ENCODE measurements at places on chromosomes 5 and 9.

- no peak for DNase-seq
Observed at GRCh38 chr5:139705655-139706587, 57.8 kb downstream of the CXXC5 start.

DNA sequence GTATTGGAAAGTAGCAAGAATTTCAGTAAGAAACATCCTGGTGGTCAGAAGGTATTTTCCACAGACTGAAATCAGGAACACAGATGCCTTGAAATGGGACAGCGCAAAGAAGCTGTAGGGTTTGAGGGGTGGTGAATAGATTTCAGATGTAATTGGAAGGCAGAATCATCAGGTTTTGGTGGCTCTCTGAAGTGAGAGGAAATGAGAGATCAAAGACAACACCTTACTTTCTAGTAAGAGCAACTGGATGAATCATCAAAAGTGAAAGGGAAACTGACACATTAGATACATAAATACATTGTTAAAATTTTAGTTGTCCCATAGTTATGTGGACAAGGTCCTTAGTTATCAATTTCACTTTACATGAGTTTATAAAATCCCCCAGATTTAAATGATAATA is 188.2 kb upstream of the SLC27A6 start:
- DNase-seq: no peak

GRCh38 chr5:158573829-158574228 is 525.9 kb downstream of the EBF1 start:
- no peak for DNase-seq

DNA sequence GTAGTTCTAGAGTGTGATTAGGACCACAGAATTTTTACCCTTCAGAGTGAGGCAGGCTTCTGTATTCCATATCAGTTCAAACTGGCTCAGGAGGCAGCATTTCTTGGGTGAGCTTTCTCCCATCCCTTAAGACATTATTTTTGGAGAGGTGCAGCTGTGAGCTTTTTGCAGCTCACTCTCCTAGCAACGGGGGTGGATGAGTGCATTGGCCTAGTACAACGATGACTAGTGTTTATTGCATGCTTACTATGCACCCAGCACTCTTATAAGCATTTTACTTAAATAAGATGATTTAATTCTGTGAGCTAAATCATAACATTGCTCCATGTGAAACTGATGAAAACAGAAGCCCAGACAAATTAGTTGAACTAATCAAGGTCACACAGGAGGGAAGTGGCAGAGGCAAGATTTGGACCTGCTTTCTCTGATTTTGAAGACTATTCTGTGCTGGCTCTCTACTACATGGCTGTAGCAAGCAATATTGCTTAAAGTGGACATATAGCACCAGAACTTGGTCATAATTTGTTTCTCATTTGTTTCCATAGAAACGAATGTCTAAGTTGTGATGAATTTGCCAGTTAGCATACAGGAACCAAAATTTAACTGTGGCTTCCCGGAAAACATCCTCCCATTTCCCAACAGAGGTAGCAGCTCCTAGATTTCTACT is 372.1 kb upstream of the RIOK2 start:
- DNase-seq: no peak

DNA sequence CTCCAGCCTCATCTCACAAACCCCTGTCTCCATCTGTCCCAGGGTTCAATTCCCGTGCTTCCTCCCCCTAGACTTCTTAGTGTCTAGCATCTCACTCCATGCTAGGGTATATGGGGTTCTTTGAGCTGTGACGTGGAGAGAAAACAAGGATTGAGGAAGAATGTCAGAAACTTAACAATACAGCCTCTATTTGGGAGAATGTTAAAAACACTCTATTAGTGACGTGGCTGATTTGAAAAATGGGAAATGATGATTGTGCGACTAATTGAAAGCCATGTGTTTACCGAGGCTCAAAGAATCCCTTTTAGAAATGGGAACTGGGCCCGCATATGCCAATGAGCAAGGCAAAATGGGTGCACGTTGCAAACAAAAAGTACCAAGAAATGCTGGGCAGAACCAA is 72.7 kb upstream of the TBC1D2 start:
- no peak for DNase-seq

DNA sequence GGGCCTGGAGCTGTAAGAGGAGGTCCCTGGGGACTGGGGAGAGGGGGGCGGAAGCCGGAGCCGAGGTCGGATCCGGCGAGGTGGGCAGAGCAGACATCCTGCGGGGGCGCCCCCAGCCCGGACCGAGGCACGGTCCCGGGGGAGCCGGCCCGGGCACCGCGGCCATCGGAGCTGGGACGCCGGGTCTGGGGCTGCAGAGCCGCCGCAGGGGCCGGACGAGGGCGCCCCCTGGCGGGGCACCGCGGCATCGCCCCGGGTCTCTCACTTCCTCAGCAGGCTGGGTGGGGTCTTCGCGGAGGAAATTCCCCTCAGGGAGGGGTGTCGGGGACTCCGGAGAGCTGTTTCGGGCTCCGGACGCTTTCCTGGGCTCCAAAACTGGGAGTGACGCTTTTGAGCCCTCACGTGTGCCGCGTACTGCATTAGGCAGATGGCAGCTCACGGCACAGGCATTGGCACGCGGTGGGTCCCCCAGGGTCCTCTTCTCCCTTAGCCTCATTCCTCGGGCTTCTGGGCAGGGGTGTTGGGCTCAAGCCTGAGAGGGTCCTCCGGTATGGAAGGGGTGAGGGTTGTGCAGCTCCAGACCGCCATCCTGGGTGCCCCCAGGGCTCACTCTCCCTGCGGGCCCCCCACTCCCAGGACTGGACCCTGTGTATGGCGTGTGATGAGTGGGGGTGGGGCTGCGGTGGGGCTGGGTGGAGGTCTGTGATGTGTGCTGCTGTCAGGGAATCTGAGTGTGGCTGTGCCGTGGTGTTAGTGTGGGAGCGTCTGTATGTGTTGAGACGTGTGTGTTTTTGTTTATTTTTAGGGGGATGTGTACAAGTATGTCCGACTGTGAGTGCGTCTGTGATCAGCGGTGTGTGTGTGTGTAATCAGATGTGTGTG is 29.6 kb downstream of the LHX2 start:
- DNase-seq: no peak

DNA sequence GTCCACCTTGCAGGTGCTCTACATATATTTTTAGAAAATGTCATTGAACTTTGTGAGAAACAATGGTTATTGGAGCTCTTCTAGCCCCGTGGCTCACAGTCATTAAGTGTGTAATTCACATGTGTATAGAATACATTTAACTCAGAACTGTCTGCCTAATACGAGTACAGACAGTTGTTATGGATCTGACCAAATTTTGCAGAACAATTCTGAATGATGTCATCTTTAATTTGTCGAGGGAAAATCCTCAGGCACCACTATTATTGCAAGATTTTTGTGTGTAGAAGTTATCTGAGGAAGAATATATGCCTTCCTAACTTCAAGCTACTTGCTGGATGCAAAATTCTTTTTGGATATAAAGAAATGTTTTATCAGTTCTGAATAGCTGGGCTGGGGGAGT is 216.9 kb downstream of the CD180 start:
- DNase-seq: no peak

DNA sequence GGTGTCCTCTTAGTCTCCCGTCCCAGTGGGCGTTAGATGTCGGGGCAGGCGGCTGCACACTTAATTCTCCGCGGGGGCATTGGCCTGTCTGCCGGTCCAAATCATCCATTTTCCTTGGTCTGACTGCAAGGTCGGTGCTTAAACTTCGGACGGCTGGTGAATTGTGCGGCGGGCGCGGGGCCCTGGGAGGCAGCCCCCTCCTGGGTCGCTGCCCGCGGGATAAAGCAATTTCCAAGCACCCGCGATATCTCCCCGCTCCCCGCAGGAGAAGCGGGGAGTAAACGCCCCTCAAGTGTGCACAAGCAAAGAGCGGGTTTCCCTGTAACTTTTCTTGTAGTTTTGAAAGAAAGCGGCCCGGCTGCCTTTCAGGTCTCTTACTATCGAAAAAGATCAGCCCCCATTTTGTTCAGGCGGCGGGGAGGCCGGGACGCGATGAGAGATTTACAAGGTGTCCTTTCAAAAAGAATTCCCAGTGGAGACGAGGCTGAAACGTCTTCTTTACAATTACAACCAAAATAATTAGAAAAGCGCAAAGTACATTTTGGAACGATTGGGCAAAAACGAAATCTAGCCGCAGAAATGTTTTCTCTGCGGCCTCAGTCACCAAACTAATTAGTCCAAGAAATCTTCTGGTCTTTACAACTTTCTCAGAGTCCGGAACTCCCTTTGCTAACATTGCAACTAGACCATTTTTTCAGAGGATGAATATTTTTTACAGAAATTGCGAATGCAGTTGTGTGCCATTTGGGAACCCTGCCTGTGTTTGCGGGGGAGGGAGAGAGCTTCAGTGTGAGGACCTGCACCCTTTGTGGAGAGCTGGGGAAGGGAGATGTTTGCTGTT is 1.8 kb downstream of the IRX1 start:
- DNase-seq: no peak

All from stimulated activated CD8-positive, alpha-beta memory T cell treated with anti-CD3 and anti-CD28 coated beads, Interleukin-15, amount 100 ng/mL, for 48 hours (primary cell).